Occipital lobe (tissue), 3 donors: ENCODE measurements at places on chromosomes 11 and 22.

DNA sequence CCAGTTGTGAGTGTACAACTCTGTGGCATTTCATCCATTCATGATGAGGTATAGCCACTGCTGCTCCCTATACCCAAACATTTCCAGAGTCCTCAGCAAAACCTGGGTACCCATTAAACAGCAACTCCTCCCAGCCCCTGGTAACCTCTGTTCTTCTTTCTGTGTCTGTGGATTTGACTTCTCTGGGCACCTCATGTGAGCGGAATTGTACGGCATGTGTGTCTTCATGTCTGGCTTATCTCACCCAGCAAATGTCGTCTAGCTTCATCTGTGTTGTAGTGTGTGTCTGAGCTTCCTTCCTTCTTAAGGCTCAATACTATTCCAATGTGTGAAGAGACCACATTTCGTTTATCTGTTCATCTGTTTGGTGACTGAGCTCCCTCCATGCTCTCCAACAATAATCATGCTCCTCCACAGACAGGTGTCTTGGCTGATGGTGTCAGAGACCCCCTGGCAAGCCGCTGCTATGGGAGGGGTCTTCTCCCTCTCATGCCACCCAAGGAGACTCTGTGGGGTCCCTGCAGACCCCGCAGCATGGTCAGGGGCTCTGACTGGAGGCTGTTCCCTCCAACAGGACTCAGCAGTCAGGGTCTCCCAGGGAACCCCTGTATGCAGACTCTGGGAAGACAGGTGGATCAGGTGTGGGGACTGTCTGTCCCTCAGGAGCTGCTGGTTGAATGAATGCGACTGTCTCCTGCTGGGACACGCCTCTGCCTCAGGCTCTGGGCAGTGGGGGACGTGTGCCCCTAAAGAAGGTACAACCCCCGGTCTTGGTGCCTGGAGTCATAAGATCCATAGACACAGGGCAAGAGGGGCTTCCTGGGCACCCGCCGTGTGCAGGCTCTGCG is 52.7 kb downstream of the SMIM38 start:
- no peak for DNase-seq

- no peak for DNase-seq
Measured at GRCh38 chr22:33057363-33057995, 702 bp downstream of the SYN3 start.

GRCh38 chr22:28899199-28899853 is 16.0 kb downstream of the ZNRF3 start:
- no peak for DNase-seq

GRCh38 chr22:34608106-34608505 is 457.9 kb upstream of the ISX start:
- DNase-seq = no peak

DNA sequence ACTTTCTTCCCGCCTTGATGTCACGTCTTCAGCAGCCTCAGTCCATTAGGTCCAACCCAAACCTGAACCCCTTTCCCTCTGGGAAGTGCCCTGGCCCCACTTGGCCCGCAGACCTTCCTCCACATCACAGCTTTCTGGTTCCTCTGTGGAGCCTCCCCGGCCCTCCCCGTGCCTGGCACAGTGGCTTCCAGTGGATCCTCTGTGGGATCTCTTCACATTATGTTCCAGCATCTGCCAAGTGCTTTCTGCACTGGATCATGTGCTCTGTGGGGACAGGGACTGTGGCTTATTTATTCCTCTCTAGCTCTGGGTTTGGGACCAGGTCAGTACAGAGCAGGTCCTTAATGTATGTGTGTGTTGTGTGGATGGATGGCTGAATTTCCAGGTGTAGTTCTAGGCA is 30.9 kb downstream of the POLR3H start:
- DNase-seq = peak; percentile 62

- no peak for DNase-seq
Measured at GRCh38 chr11:61067782-61068446, 34.4 kb upstream of the CD5 start.

- DNase-seq = no peak
Measured at GRCh38 chr22:35978889-35979288, 49.7 kb downstream of the RBFOX2 start.

DNA sequence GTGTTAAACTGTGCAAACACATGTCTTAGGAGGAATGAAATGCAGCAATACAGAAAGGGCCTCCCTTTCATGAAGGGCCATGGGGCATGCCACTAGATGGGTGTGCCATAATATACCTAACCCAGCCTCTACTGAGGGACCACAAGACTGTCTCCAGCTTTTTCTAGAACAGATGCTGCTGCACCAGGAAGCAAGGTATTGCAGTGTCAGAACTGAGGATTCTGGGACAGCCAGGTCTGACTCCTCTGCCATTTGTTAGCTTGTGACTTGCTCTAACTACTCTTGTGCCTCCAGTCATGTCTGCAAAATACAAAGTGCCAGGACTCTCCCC is 53.2 kb downstream of the HIRA start:
- no peak for DNase-seq

GRCh38 chr11:120137187-120137610 is 714 bp downstream of the TRIM29 start:
- DNase-seq = no peak

DNA sequence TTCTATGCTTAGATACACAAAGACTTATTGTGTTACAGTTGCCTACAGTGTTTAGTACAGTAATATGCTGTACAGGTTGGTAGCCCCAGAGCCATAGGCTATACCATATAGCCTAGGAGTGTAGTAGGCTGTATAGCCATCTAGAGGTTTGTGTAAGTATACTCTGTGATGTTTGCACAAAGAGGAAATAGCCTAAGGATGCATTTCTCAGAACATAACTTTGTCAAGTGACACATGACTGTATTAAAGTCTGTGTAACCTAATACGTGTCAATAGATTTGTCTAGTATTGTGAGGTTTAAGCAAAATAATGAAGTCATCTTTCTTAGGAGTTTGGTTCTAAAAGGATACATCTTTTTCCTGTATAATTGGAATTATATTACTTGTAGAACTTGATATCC is 5.5 kb downstream of the ZC3H12C start:
- no peak for DNase-seq

DNA sequence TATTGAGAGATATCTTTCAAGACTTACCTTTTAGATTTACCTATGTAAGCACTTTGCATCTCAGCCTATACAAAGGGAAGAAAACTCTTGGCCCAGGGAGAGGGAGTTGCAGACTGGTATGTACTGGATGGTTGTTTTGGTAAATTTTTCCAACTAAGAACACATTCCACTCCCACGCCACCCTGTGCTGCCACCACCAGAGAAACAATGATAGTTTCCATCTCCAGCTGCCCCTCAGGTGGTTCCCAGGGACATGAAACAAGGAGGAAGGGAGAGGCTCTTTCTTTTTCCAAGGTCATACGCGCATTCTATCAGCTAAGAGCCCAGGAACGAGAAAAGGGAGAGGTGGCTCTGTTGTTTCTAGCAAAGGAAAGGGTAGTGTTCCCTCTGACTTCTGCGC is 34.4 kb downstream of the CCDC34 start:
- no peak for DNase-seq

- DNase-seq = no peak
Measured at GRCh38 chr11:47725442-47726117, 10.4 kb upstream of the AGBL2 start.

- no peak for DNase-seq
Measured at GRCh38 chr22:45319324-45319685, 9.6 kb downstream of the FAM118A start.

- DNase-seq = no peak
Measured at GRCh38 chr22:17847360-17848078, 73.2 kb upstream of the BID start.
